H1 (cell line): ENCODE measurements at places on chromosomes 7 and 10. TPM values are rescaled to one million over a fixed set of nuclear protein-coding genes. Genes with fewer than 3 reads are reported as not detected.

DNA sequence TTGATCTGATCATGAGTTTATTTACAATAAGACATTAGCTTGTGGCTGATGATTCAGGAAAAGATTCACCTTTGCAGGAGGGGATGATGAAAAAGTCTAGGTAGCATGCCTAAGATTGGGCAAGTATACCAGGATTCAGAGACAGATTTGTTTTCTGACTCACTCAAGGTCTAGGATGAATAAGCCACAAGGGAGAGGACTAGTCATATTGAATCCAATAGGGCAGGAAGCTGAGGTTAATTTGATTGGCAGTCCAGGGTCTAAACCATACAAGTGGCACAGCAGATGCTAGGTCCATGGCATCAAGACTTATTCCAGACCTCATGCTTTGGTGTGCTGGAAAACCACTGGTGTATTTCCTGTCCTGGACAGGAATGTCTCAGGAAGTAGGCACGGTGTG lies 1133.4 kb downstream of the XPNPEP1 start:
- H3K4me1 ChIP-seq = no peaks in the 10 kb centered on the region
- H3K36me3 ChIP-seq = no peaks in the 10 kb centered on the region
- no peaks in the 10 kb centered on the region for H3K27me3 ChIP-seq
- DNase-seq = no peak

- H3K36me3 ChIP-seq = no peaks in the 10 kb centered on the region
- no peak overlapping the region for H3K27ac ChIP-seq
- H3K27me3 ChIP-seq = no peaks in the 10 kb centered on the region
- H3K4me1 ChIP-seq = peaks cover 11% of the 10 kb centered on the region
- H3K4me3 ChIP-seq = no peak overlapping the region
Measured at GRCh38 chr7:149854611-149855360, 16.6 kb downstream of the ZNF862 start.

Gene OPN4
- not detected in 2 replicates for total RNA-seq

Gene ALOX5
- 1.2 and 1.6 TPM in 2 replicates for total RNA-seq

Gene FKBP9
- 9.9 and 10.1 TPM in 2 replicates for total RNA-seq

GRCh38 chr7:42237811-42238541 lies 967 bp upstream of the GLI3 start:
- DNase-seq = no peak
- H3K36me3 ChIP-seq = no peaks in the 10 kb centered on the region
- H3K27ac ChIP-seq = peak overlapping the region; percentile 63; the same call in 1 of the 2 replicates
- H3K4me3 ChIP-seq = peak overlapping the region; percentile 86
- peaks cover 14% of the 10 kb centered on the region for H3K27me3 ChIP-seq

- peaks cover 2% of the 10 kb centered on the region for H3K36me3 ChIP-seq
- no peak for DNase-seq
- H3K4me1 ChIP-seq = no peaks in the 10 kb centered on the region
- no peak overlapping the region for H3K27ac ChIP-seq
Measured at GRCh38 chr7:149469806-149470205, 8.9 kb upstream of the ZNF777 start.

GRCh38 chr10:101897633-101898032 lies 54.0 kb upstream of the KCNIP2 start:
- H3K27me3 ChIP-seq = no peaks in the 10 kb centered on the region
- no peak for DNase-seq
- H3K27ac ChIP-seq = no peak overlapping the region
- H3K4me1 ChIP-seq = peaks cover 9% of the 10 kb centered on the region; the same call in 1 of the 2 replicates
- H3K4me3 ChIP-seq = no peak overlapping the region
- no peaks in the 10 kb centered on the region for H3K36me3 ChIP-seq

GRCh38 chr10:117214401-117214800 lies 17.1 kb downstream of the KCNK18 start:
- peaks cover 29% of the 10 kb centered on the region for H3K27me3 ChIP-seq
- DNase-seq = no peak
- H3K4me1 ChIP-seq = no peaks in the 10 kb centered on the region
- no peaks in the 10 kb centered on the region for H3K36me3 ChIP-seq
- no peak overlapping the region for H3K4me3 ChIP-seq
- no peak overlapping the region for H3K27ac ChIP-seq

DNA sequence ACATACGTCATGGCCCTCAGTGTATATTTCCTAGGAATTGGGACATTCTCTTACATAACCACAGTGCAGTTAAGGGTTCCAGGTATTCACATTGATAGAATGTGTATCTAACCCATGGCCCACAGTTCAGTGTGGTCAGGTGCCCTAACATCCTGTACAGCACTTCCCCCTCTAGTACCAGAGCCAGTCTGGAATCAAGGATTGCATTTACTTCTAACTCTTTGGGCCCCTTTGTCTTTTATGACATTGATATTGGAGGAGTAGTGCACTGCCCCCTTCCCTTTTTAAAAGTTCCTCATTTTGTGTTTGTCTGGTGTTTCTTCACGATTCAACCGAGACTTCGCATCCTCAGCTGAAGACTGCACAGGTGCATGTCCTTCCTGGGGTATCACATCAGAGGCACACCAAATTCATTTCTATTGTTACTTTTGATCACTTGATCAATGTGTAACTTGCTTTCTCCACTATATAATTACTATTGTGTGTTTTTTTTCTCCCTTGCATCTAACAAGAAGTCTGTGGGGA lies 22.4 kb upstream of the NPFFR1 start:
- no peaks in the 10 kb centered on the region for H3K4me1 ChIP-seq
- DNase-seq = no peak
- H3K4me3 ChIP-seq = no peak overlapping the region

DNA sequence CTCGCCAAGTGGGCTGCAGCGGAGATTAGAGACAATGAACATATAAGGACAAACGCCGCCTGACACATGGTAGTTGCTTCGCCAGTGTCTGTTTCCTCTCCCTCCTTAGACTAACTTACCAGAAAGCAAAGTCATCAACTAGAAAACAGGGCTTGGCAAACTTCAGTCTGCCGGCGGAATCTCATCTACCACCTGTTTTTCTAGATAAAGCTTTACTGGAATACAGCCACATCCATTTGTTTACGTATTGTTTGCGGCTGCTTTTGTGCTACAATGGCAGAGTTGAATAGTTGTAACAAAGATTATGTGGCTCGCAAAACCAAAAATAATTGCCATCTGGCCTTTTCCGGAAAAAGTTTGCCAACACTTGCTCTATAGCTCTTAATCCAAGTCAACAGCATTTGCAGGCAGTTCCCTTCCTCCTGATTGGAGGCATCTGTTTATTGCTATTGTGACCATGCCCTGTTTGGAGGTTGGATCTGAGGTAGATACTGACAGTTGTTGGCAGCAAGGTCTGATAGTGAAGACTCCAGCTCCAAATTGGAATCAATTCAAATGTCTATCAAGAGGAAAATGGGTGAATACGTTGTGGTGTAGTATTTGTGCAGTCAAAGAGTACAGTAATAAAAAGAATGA lies 260.6 kb downstream of the POU6F2 start:
- DNase-seq = no peak
- H3K4me3 ChIP-seq = no peak overlapping the region
- H3K27me3 ChIP-seq = no peaks in the 10 kb centered on the region
- no peaks in the 10 kb centered on the region for H3K4me1 ChIP-seq

DNA sequence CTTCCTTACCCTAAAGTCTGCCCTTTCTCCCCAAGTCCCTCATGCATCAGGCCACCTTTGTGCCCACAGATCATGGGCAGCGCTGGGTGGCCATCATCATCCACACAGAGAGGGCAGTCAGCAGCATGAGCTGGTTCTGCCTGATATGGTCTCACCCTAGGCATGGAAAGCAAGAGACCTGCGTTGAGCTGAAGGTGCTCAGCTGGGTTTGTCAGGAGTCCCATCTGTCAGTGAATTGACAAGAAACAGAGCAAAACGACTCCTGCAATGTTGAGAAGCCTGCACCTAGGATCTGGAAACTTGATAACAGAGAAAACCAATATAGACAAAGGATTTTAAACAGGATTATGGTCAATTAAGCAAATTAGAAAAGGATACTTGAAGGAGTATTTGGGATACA lies 242.7 kb upstream of the PRSS1 start:
- H3K27ac ChIP-seq = no peak overlapping the region
- no peak for DNase-seq
- no peaks in the 10 kb centered on the region for H3K27me3 ChIP-seq
- no peaks in the 10 kb centered on the region for H3K36me3 ChIP-seq
- H3K4me3 ChIP-seq = no peak overlapping the region
- H3K4me1 ChIP-seq = no peaks in the 10 kb centered on the region

Gene PRKCQ
- total RNA-seq = 21.4 and 22.6 TPM in 2 replicates

Gene CCSER2
- total RNA-seq = 30.5 and 32.4 TPM in 2 replicates

Gene HERC4
- 39.3 and 44.0 TPM in 2 replicates for total RNA-seq

- H3K36me3 ChIP-seq = no peaks in the 10 kb centered on the region
- H3K4me3 ChIP-seq = no peak overlapping the region
- no peaks in the 10 kb centered on the region for H3K27me3 ChIP-seq
- no peaks in the 10 kb centered on the region for H3K4me1 ChIP-seq
- no peak for DNase-seq
- no peak overlapping the region for H3K27ac ChIP-seq
Measured at GRCh38 chr7:38020121-38020785, 99.8 kb downstream of the EPDR1 start.

Gene RNLS
- total RNA-seq = 7.5 TPM in 2 replicates

GRCh38 chr7:64849924-64850499 lies 53.1 kb upstream of the ZNF273 start:
- H3K4me3 ChIP-seq = no peak overlapping the region
- H3K36me3 ChIP-seq = no peaks in the 10 kb centered on the region
- no peaks in the 10 kb centered on the region for H3K4me1 ChIP-seq
- DNase-seq = no peak
- no peak overlapping the region for H3K27ac ChIP-seq

GRCh38 chr10:22624287-22624738 lies 90.1 kb downstream of the PIP4K2A start:
- peaks cover 12% of the 10 kb centered on the region for H3K4me1 ChIP-seq
- no peak for DNase-seq
- H3K4me3 ChIP-seq = no peak overlapping the region
- H3K36me3 ChIP-seq = no peaks in the 10 kb centered on the region

GRCh38 chr7:151248346-151249033 lies at the start of gene SMARCD3:
SMARCD3 (minus strand) TSS chr7:151248694; CDS start chr7:151248562, 132 bp downstream.
- peaks cover 68% of the 10 kb centered on the region for H3K27me3 ChIP-seq
- H3K4me3 ChIP-seq = peak within 1 kb of the TSS; percentile 43
- DNase-seq = no peak
- H3K4me1 ChIP-seq = peaks cover 59% of the 10 kb centered on the region
- H3K27ac ChIP-seq = no peak within 1 kb of the TSS

- H3K4me1 ChIP-seq = no peaks in the 10 kb centered on the region
- DNase-seq = no peak
- H3K27me3 ChIP-seq = no peaks in the 10 kb centered on the region
- H3K27ac ChIP-seq = no peak overlapping the region
- H3K36me3 ChIP-seq = no peaks in the 10 kb centered on the region
Measured at GRCh38 chr7:36523371-36524101, 133.9 kb downstream of the ANLN start.

DNA sequence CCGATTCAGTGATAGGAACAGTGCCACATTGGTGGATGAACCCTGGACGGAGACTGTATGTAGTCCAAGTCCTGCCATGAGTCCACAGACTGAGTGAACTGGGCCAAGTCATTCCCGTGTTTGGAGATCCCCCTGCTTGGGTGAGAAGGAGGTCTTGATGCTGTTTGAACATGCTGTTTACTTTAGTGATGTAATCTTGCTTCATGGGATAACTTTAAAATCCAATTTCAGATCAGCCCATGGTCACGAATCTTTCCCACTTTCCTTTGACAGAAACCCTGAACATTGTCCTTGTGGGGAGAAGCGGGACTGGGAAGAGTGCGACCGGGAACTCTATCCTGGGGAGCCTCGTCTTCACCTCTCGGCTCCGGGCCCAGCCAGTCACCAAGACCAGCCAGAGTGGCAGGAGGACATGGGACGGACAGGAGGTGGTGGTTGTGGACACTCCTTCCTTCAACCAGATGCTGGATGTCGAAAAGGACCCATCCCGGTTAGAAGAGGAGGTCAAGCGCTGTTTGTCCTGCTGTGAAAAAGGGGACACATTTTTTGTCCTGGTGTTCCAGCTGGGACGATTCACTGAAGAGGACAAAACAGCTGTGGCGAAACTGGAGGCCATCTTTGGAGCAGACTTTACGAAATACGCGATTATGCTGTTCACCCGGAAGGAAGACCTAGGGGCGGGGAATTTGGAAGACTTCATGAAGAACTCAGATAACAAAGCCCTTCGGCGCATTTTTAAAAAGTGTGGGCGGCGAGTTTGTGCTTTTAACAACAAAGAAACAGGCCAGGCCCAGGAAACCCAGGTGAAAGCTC lies 26.6 kb downstream of the GIMAP8 start:
- H3K27ac ChIP-seq = no peak overlapping the region
- H3K36me3 ChIP-seq = no peaks in the 10 kb centered on the region
- no peak for DNase-seq
- no peaks in the 10 kb centered on the region for H3K4me1 ChIP-seq

Gene HTR5A
- not detected in 2 replicates for total RNA-seq

GRCh38 chr7:45035893-45036292 lies 35.9 kb downstream of the CCM2 start:
- peaks cover 4% of the 10 kb centered on the region; the same call in 1 of the 2 replicates for H3K36me3 ChIP-seq
- no peaks in the 10 kb centered on the region for H3K27me3 ChIP-seq
- no peak overlapping the region for H3K4me3 ChIP-seq
- no peaks in the 10 kb centered on the region for H3K4me1 ChIP-seq
- DNase-seq = no peak

DNA sequence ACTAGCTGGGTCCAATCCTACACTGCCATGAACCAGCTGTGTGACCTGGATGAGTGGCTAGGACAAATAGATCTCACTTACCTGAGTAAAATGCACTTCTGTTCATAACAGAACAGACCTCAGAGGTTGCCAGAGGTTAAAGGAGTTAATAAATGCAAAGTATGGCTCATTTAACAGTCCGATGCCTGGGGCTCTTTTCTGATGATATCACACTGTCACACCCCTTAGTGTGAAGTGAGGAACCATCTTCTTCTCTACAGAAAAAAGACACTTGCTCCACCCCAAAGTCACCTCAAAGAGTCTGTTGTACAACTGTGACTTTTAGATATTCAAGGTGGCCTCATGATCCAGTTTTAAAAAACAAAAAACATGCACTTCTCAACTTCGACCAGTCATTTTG lies 21.5 kb upstream of the TARP start:
- H3K27me3 ChIP-seq = no peaks in the 10 kb centered on the region
- H3K36me3 ChIP-seq = no peaks in the 10 kb centered on the region
- no peaks in the 10 kb centered on the region for H3K4me1 ChIP-seq

Gene NODAL
- 6.3 and 7.3 TPM in 2 replicates for total RNA-seq

DNA sequence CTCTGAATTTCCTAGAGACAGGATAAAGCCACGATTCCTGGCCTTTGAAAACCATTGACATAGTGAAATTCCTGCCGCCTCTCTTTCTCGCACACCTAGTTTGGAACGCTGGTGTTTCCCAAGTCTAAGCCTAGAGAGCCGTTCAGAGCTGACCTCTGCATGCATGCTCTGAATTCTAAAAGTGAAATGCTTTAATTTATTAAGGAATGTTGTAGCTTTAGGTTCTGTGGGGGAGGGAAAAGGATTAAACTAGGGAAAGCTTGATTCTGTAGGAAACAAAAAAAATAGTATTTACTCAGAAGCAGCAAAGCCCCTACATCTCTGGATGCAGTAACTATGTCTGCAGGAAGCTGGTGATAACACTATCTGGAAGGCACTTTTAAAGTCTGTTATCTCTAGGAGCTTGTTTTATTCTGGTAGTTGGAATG lies 27.3 kb downstream of the PFKP start:
- no peak overlapping the region for H3K4me3 ChIP-seq
- no peaks in the 10 kb centered on the region for H3K27me3 ChIP-seq
- H3K36me3 ChIP-seq = peaks cover 6% of the 10 kb centered on the region
- no peak overlapping the region for H3K27ac ChIP-seq
- H3K4me1 ChIP-seq = peaks cover 3% of the 10 kb centered on the region

GRCh38 chr10:119377958-119378736 lies 164.4 kb downstream of the RGS10 start:
- no peak for DNase-seq
- no peak overlapping the region for H3K27ac ChIP-seq
- H3K4me1 ChIP-seq = peaks cover 3% of the 10 kb centered on the region; the same call in 1 of the 2 replicates
